Stimulated activated CD4-positive, alpha-beta T cell treated with anti-CD3 and anti-CD28 coated beads, Interleukin-2, amount 100 ng/mL, for 24 hours (primary cell): ENCODE measurements at places on chromosomes 12 and 14.
A peak's percentile ranks its signal among the peaks of the same experiment; 100 is the strongest.

- no peak for DNase-seq
These were observed 32.3 kb upstream of the MMP17 start for GRCh38 chr12:131795690-131796410.

DNA sequence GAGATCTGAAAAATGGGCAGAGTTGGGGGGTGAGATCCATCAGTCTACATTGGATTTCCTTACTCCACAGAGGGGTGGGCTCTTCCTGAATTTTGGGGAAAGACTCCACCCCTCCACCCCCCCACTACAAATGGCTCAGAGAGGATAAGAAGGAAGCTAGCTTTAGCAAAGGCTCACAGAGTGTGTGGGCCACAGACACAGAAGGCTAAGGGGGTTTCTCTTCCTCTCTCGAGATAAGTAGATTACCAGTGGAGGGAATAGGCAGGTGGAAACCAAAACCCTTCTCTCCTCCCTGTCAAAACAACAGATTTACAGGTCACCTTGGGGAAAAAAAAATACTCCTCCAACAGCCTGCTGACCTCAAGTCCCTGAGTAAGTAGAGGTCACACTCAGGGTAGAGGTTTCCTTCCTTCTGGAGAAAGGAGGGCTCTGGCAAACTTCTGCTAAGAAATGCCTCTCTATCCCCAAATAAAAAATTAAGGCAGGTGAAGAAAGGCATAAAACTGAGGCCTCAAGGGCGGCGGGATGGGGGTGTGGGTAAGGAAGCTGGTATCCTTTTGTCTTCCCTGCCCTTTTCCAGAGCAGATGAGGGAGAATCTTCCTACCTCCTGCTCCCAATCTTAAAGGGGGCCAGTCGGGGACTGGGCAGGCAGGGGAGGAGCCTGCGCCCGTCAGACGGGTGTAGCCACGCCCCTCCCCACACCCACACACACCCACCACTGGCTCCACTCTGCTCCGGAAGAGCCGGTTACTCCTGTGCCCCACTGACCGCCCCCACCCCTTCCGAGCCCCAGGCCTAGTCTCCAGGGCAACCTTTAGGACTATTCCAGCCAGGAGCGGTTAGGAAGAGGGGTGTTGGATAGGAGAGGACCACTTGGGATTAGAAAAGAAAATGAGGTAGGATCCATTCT lies 1.9 kb upstream of the BAZ2A start:
- peak; percentile 72 for DNase-seq

DNA sequence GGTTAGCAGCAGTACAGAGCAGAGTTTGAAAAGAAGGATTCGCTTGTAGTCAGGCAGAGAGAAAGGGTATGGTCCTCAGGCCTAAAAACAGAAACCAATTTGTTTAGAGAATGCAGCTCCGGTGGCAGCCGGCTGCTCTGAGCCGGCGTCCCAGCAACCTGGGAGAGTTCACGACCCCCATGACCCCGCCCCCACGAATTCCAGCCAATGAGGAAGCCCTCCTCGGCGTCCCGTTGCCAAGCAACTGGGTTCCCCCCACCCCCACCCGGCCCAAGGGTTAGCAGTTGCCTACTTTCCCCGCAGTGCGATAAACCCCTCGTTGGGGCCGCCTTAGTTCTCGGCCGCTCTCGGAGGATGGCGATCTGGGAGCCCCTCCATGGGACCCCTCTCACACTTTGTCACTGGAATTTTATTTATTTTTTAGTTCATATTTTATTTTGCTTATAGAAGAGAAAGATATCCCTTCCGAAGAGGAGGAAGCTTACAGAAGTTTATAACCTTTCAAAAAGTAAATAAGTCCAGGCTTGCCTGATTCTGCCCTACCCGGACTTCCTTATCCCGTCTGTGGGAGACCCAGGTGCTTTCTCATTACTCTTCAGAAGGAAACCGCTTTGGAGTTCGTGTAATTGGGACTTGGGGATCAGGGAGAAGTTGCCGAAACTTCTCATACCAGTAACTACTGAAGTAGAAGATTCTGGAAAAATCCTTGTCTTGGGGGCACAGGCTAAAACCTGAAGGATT lies at the start of gene CCDC60:
Gene CCDC60, plus strand, starts transcription at position 300 of the 741 bp plus-strand sequence. CDS start 448 bp downstream, outside the sequence.
- no peak for DNase-seq

DNA sequence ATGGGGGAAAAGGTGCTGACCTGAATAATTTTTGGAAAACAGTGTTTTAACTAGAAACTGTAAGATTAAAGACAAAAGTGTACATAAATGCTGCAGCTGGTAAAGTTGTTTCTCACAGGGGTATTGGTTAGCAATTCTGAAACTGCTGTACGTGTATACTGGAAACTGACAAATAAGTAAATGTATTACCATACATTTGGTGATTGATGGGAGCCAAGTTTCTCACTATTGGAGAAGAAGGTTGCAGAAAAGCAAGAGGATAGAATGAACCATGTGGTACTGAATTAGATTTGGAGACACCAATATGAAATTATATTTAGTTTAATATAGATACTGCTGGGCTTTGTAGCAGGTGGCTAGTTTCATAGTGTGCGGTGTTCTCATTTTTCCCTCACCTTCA lies 19.6 kb upstream of the FBXO33 start:
- DNase-seq = no peak

- no peak for DNase-seq
These were observed 224.0 kb downstream of the KTN1 start for GRCh38 chr14:55803873-55804553.

DNA sequence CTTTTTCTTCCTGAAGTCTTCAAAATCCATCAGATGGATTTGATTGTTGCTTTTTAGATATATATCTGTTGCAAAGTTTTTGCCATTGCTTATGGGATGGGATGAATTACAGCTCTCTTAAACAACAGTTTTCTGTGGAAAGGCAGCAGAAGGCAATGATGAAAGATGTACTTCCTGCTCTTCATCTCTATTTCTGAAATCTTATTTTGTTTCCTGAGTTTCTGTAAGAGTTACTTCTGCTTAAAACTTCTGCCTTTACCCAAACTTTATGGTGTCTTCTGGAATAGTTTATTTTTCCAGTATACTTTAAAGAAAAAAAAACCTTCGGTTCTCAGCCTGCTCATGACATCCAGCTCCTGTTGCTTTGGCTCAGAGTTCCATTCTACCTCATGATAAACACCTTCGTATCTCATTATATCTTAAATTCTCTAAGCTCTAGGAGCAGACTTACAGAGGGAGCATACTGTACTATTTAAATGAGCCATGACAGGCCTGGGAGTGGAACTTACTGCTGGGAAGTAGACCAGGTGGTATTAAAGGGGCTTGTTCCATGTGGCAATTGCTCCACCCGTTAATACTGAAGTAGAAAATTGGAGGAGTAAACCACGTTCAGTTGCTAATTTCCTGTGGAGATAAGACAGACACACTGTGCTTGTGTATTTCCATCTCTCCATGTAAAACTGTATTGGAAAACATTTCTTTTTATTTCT lies 288.4 kb downstream of the FBXL14 start:
- no peak for DNase-seq

DNA sequence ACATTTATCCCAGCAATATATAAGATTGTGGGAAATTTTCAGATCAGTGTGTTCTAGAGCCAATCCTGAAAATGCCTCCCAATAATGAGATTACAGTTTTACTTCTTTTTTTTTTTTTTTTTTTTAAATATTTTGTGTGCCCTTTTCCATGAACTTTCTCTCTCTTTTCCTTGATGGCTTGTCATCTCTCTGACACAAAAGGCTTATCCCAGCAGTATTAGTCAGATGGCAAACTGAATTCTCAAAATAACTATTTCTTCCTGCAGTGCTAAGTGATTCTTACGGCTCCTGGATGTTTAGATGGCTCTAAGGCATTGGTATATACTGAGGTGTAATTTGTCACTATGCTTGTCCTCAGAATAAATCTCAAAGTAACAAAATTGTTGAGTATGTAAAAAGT lies 86.7 kb downstream of the LRP6 start:
- DNase-seq = no peak

GRCh38 chr12:103952497-103952896 lies 13.2 kb upstream of the TDG start:
- no peak for DNase-seq

- peak; percentile 90 for DNase-seq
These were observed 45.3 kb upstream of the ANO6 start for GRCh38 chr12:45170456-45171042.

GRCh38 chr12:120692524-120693033 lies 5.6 kb downstream of the MLEC start:
- DNase-seq = no peak

GRCh38 chr14:36570065-36570464 lies 12.3 kb downstream of the NKX2-8 start:
- no peak for DNase-seq

- no peak for DNase-seq
These were observed 220.5 kb downstream of the SEC23A start for GRCh38 chr14:38882533-38882932.

DNA sequence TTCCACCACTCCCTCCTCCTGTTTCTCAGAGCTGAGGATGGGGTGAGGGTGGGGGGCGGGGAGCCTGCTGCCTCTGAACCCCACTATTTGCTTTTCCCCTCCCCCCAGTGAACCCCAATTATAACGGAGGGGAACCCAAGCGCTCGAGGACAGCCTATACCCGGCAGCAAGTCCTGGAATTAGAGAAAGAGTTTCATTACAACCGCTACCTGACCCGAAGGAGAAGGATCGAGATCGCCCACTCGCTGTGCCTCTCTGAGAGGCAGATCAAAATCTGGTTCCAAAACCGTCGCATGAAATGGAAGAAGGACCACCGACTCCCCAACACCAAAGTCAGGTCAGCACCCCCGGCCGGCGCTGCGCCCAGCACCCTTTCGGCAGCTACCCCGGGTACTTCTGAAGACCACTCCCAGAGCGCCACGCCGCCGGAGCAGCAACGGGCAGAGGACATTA lies 1.1 kb downstream of the HOXC4 start:
- no peak for DNase-seq

- no peak for DNase-seq
These were observed 76.2 kb downstream of the ZFP36L1 start for GRCh38 chr14:68716698-68717097.

- DNase-seq = no peak
These were observed 29.6 kb upstream of the IRF2BPL start for GRCh38 chr14:77058117-77058516.

- no peak for DNase-seq
These were observed 28.8 kb upstream of the MANSC4 start for GRCh38 chr12:27808841-27809240.

DNA sequence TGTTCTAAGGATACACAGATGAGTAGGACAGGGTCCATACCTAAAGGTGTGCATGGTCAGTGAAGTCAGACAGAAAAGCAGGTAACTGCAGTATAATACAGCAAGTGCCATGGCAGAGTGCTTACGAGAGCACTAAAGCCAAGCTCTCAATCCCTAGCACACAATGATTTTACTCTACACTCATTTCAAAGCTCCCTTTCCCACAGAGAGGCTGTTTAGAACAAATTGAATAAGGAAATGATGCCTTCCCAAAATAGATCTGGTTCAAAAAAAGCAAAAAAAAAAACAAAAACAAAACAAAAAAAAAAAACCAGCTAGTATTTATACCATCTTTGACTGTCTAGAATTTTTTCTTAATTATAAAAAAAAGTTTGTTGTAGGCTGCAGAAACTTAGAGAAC lies 74.1 kb downstream of the HECTD4 start:
- DNase-seq = no peak

DNA sequence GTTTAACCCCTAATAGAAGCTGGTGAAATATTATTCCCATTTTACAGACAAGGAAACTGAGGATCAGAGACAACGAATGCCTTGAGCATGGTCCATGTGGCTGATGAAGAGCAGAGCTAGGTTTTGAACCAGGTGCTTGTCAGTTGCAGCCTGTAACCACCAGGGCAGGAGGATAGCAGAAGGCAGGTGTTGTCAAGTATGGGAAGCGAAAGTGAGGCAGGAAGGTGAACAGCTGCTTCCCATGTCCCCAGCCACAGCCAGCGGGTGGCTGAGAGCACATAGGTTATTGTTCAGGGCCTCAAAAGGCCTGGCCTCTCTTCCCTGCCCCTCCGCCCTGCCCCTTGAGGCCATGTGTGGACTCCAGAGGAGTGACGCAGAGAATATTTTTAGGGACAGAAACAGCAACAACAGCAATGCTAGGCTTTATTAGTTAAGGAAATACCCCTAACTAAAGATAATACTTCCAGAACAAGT lies 39.6 kb downstream of the IQSEC3 start:
- DNase-seq = no peak

DNA sequence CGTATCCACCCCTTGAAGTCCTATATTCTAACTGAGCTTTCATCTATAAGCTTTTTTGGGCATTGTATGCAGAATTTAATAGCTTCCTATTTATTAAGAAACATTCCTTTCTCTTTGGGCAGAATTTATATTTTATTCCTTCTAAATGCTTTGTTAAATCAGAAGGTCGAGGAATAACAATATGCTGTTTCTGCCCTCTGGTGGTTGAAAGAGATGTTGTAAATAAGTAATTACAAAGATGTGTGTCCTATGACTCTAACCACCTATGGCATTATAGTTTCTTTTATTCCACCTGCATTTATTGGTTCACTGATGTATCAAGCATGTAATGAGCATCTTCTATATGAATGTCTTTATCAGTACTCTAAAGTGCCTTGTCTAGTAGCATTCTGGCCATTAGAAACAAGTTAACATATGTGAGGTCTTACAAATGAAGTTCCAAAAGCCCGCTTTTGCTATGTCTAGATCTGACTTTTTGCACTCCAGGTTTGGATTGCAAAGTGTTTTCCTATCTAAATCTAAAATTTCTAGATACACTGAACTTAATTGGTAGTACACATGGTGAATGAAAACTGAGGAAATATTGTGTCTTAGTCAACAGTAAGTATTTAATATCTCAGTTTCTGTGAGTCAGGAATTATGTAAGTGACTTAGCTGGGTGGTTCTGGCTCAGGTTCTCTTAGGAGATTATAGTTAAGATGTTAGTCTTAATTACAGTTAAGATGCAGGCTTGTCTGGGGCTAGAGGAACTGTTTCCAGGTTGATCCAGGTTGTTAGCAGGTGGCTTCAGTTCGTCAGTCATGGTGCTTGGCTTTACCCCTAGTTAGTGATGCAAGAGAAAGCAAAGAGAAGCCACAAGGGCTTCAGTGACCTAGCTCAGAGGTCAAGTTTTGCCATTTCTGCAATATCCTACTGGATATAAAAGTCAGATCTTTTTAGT lies 57.5 kb downstream of the PLEKHA5 start:
- DNase-seq = no peak

DNA sequence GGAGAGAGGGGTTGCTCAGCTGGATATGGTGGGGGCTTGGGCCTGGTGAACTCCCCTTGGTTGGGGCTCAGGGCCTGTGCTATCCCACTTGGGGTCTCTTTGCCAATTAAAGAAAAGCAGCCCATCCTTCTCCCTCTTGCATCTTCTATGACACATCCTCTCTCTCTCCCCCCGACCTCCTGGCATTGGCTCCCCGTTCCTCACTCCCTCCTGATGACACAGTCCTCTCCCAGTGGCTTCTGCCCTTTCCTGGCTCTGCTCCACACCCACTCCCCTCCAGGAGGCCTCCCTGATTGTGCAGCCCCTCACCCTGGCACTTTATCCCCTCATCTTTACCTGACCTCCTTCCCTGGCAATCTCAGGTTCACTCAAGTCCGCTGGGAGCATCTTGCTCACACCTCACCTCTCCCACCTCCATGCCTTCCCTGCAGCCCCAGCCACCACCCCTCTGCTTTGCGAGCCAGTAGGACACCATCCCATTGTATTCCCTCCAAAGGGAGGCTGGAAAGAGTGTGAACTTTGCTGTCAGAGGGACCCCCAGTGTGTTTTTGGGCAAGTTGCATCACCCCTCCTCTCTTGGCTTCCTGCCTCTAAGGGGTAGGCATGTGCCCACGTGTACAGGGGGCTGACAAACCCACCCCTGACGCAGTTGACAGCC lies 10.7 kb downstream of the KRT80 start:
- DNase-seq = no peak

- no peak for DNase-seq
These were observed 126.9 kb upstream of the RAP1B start for GRCh38 chr12:68483592-68484383.
